ENCODE measurements at places on chromosomes 5 and 9.

- no peak for DNase-seq
These were observed 36.4 kb downstream of the LARP1 start for GRCh38 chr5:154791535-154791934.

DNA sequence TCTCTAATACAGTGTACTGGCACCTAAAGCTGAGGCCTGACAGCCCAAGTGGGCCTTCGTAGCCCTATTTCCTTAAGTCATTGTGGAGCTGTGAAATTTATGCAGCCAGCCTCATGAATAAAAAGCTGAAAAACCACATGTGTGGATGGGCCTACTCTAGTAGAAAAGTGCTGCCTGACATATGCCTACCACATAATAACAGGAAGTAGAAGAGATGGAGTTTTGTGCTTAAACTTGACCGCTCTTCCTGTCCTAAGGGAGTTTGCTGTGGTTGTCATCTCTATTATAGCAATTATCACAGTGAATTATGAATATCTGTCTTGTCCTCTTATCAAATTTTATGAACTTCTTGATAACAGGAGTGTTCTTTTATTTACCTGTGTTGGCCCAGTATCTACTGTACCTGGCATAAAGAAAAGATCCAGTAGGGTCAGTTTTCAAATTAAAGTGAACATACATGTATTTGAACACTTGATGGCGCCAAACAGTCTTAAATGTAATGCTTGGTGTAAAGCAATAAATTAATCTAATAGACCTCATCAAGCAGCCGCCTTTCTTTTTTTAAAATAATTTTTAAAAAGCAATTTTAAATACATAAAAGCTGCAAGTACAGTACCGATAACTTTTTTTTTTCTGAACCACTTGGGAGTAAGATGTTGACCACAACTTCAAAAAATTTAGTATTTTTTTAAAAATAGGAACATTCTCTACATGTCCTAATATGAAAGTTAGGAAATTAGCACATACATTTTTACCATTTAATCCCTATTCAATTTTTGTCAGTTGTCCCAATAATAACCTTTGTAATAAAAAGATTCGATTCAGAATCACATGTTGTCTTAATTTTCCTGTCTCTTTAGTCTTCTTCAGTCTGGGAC, 51.0 kb downstream of the FKTN start:
- DNase-seq = peak; percentile 63

DNA sequence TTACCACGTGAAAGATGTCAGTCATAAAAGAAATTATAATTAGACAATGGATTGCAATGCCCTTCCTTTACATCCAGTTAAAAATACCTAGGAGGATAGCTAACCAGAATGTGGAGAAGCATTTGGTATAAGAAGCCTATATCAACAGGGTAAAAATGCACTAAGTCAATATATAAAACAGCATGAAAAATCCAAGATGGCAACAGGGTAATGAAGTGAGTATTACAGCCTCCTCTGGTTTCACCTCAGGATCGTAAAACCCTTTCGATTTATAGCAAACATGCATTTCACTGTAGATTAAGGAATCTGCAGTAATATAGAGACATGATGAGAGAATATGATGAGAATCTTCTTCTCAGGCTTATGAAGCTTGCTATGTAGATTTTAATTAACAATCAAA, 999.3 kb downstream of the NR2F1-AS1 start:
- no peak for DNase-seq

DNA sequence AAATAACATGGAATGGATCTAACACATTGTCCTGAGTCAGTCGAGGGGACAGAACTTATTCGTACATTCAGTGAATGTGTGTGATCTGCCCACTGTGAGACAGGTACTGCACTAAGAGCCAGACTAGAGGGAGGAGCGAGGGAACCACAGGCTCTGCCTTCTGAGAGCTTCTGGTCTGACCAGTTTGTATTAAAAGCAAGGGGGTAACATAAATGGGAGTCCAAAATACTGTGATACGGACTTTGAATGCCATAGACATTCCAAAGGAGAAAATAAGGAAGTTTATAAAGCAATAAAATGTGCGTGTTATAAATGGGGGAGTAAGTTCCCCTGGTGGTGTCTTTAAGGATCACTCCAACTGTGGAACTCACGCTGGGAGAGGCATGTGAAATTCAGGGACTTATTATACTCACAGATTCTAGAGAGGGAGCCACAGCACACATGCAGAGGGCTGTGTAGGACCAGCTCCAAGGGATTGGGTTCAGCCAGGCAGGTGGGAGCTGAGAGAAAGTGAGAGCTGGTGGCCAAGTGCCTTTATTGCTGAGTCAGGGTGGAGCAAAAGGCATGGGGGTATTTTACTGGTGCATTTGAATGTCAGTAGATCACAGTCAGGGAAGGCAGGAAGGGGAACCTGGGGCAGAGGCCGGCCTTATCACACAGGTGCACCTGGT, 186.5 kb upstream of the WWC1 start:
- DNase-seq = peak; percentile 64

DNA sequence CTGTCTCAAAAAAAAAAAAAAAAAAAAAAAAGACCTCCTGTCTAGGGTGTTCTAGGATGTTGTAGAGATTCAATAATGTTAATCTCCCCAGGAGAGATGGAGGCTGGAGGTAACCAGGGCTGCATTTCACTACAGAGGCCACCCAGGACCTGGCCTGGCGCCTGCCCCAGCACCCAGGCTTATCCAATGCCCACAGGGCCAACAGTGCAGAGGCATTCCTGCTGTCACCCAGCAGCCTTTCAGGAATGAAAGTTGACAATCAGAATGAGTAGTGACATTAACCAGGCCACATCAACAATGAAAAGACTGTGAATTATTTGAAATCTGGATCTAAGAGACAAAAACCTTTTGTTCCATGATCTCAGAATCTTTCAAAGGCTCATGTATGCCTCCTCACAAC, 36.2 kb upstream of the GABRP start:
- DNase-seq = no peak

- peak; percentile 57 for DNase-seq
These were observed 12.8 kb downstream of the BTNL9 start for GRCh38 chr5:181052672-181053487.

GRCh38 chr5:176533894-176534611, 3.1 kb downstream of the RNF44 start:
- DNase-seq = no peak

GRCh38 chr5:147373328-147373727, 136.5 kb downstream of the DPYSL3 start:
- no peak for DNase-seq

DNA sequence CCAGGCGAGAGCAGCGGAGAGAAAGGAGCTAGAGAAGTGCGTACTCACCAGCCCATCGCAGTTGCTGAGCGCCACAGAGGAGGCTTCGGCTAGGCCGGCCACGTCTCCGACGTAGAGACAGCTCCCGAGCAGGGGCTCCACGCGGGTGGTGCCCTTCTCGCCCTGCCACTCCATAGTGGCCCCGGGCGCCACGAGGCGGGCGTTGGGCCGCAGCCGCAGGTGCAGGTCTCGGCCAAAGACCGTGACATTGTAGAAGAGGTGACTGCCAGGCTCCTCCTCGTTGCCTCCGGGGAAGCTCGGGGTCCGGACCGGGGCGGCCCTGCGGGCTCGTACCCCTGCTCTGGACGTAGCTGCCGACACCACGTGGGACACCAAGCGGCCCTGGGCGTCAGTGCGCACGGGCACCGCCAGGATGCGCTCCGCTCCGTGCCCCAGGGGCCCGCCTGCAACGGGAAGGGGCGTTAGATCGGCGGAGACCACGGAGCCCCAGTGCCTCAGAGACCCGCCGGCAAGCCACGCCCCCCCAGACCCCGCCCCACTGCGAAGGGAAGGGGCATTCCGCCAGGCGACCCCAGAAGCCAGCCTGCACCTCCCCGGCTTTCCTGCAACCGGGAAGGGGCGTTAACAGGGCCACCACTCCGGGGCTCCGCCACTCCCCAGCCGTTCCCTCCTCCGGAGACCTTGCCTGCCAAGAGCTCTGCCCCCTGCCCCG, 1.4 kb downstream of the ADAMTS2 start:
- peak; percentile 53 for DNase-seq

DNA sequence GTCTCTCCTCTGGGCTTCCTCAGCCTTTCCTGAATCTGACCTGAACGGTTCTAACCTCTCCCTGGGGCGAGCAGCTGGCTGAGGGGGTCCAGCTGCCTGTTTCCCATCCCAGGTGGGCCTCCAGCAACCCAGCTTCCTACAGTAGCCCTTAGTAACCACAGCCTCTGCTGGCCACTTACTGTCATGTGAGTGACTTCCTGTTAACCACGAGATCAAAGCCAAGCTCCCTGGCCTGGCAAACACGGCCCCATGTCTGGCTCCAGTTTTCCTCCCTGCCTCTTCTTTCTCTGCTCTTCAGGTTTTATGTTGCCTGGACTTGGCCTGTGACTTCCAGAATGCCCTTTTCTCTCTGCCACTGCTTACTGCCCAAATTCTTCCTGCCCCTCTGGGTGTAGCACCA, 47.2 kb upstream of the DAB2IP start:
- peak; percentile 56 for DNase-seq

GRCh38 chr5:77259476-77259875, 49.0 kb downstream of the PDE8B start:
- no peak for DNase-seq

DNA sequence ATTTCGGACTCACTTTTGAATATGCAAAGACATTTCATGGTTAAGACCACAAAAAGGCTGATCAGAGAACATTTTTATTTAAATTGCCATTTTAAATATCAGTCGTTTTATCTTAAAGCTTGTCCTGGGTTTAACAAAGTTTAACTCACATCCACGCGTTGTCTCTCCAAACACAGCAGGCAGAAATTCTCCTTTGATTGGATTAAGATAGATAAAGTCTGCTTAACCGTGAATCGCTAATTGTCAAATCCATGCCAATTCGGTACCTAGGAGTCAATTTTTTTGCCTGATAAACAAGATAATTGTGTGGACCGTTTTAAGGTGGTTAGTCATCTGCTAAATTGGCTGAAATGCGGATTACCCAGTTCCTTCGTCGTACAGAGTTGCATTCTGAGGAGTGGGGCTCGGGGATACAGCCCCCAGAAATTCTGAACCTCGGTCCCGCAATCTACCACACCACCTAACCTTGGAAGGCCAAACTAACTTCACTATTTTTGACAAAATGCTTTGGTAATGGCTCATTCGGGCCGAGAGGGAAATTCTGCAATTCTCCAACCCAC, 665 bp upstream of the BTF3 start:
- DNase-seq = no peak

DNA sequence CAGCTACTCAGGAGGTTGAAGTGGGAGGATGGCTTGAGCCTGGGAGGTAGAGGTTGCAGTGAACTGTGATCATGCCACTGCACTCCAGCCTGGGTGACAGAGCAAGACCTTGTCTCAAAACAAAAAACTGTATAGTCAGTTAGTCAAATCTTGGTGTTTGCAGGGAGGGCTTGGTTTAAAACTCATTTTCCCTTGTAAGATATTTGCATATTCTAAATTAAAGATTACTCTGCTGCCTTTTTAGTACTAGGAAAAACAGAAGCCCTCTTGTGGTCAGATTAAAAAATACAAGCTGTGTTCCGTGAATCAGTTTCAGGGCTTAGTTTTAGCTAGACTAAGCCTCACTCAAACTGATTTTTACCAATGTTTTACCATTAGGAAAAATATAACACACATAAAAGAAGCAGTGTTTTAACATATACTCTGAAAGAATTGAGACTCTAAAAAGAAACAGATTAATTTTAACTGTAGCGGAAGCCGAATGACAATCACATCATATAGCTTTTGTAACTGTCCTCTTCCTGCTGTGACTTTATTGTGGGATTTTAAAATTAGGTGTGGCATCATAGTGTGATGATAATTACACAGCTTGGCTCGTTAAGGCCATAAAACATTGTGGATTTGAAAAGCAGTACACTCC, 84.9 kb upstream of the BASP1 start:
- peak; percentile 80 for DNase-seq

DNA sequence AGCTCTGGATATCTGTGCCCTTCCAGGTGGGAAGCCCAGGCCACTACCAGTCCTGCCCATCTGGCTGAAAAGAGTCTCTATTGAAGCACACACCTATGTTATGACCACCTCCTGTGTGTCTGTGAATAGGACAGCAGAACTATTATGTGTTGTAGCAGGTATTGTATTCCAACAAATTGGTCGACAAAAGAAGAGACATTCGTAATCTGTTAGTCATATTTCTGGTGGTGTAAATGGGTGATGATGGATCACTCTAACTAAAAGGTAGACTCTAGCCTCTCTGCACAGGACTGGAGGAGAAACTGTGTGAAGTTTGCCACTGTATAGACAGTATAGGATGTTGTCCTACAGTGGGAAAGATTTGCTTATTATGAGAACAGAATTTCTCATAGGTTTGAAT, 416.1 kb downstream of the TMEM38B start:
- DNase-seq = no peak

DNA sequence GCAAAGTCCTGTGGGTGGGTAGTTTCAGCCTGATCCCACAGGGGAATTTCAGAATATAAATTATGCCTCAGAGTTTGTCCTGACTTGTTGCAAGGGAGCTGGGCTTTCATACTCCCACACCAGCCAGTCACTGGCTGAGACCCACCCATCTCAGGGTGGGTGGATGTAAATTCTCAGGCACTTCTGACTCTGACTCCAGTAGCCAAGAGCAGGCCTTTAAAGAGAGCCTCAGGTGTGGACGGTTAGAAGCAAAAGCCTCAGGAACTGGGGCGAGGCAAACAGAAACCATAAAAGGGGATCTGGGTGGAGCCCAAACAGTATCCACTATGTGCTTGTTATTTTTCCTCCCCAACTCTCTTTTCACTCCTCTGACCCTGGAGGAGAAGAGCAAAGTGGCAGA, 28.6 kb upstream of the FBXW11 start:
- DNase-seq = no peak

GRCh38 chr9:135797507-135798262, 95.7 kb downstream of the KCNT1 start:
- peak; percentile 60 for DNase-seq

GRCh38 chr5:36778336-36778735, 98.2 kb upstream of the NIPBL start:
- no peak for DNase-seq

- DNase-seq = no peak
These were observed 925.8 kb downstream of the TLE1 start for GRCh38 chr9:80763536-80763935.

DNA sequence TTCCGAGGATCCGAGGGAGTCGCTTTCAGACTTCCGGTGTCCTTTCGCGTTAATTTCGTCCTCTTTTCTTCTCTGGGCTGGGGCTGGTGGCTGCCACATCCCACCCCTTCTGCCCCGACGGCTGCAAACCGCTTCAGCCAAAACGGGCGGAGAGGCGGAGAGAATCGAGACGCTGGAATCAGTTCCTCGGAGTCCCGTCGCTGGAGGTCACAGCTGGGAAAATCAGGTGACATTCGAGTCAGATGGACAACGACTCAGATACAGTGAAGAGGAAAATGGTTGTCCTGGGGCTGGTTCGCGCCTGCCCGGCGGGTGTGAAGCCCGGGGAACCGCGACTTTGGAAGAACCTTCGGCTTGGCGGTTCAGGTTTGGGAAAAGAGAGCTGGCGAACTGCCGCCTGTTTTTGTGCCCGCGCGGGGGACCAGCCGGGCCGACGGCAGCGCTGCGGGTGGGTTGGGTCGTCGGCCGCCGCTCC, 8.9 kb upstream of the NKX2-5 start:
- DNase-seq = no peak

GRCh38 chr9:110104261-110104809, 103.6 kb downstream of the C9orf152 start:
- DNase-seq = peak; percentile 47

- DNase-seq = peak; percentile 97
These were observed 984 bp upstream of the MRPS2 start for GRCh38 chr9:135499326-135500070.

GRCh38 chr5:56088431-56088949, 93.7 kb upstream of the IL6ST start:
- DNase-seq = no peak

Data from eye (tissue), 1 donor.